Fibroblast of villous mesenchyme (primary cell): ENCODE measurements at places on chromosomes 4 and X. TPM values are rescaled to one million over a fixed set of nuclear protein-coding genes. Genes with fewer than 3 reads are reported as not detected.

Gene MGAT4D
- total RNA-seq: not detected in 2 replicates

Gene DUX4
- total RNA-seq: not detected in 2 replicates

Gene CXorf49
- not detected in 2 replicates for total RNA-seq

Gene POU4F2
- total RNA-seq: not detected in 2 replicates

Gene ADGRG4
- not detected in 2 replicates for total RNA-seq

Gene LIMCH1
- 3.9 and 8.4 TPM in 2 replicates for total RNA-seq

Gene SRD5A3
- 6.8 and 8.6 TPM in 2 replicates for total RNA-seq

Gene AR
- total RNA-seq: 10.8 and 11.3 TPM in 2 replicates

Gene GABRG1
- total RNA-seq: not detected in 2 replicates

Gene PPEF1
- not detected in 2 replicates for total RNA-seq

Gene FMR1NB
- total RNA-seq: not detected in 2 replicates

Gene INTS6L
- 6.8 and 8.2 TPM in 2 replicates for total RNA-seq

Gene LGI2
- not detected in 2 replicates for total RNA-seq

Gene ZFP92
- 0.32 and 0.43 TPM in 2 replicates for total RNA-seq

Gene GPR119
- total RNA-seq: not detected in 2 replicates

Gene MAGEA6
- total RNA-seq: not detected in 2 replicates

Gene VCX3A
- not detected in 2 replicates for total RNA-seq

Gene SPANXN2
- not detected in 2 replicates for total RNA-seq

Gene PRSS12
- 11.7 and 19.3 TPM in 2 replicates for total RNA-seq

Gene ESX1
- not detected in 2 replicates for total RNA-seq

Gene CSN1S1
- not detected in 2 replicates for total RNA-seq

Gene NAP1L5
- 5.5 and 10.4 TPM in 2 replicates for total RNA-seq

Gene ZNF330
- 24.6 and 25.8 TPM in 2 replicates for total RNA-seq

Gene COL4A5
- 30.0 and 47.1 TPM in 2 replicates for total RNA-seq
